ENCODE measurements at places on chromosomes 6 and 20. TPM values are rescaled to one million over a fixed set of nuclear protein-coding genes. Genes with fewer than 3 reads are reported as not detected.

DPPA5 gene
- not detected for total RNA-seq

DNA sequence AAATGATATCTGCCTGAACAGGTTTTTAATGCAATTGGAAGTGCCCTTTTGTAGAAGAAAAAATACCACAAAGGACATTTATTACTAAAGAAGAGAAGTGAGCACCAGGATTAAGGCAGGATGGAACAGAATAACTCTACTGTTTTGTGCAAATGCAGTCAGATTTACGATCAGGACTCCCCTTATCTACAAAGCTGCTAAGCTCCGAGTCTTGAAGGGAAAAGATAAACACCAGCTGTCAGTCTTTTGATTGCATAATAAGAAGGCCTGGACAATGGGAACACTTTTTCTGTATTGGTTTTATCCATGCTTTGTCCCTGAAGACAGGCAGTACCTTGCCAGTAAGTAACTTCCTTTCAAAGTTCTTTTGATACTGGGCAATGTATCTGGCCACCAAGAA lies 797.9 kb upstream of the SLC35B3 start:
- no peak for DNase-seq

HBS1L gene
- total RNA-seq, result 58.9 TPM

DNA sequence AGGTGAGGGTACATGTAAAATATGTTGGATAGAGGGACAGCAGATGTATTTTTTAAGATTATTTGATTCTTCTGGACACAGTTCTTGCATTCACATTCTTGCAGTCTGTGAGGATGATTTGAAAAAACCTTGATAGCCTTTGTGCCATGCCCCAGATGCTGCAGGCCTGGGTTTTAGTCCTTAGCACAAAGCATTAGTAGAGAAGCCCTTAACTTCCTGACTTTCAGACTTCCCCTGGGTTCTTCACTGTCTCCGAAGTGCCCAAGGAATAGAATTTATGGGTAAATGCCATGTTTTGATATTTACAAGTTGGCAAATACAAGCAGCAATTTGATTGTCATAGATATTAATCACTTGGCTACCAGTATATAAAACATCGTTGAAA lies 67.6 kb upstream of the SUPT3H start:
- no peak for DNase-seq

All from B cell (primary cell).